ENCODE measurements at places on chromosomes 2 and 18.
A peak's percentile ranks its signal among the peaks of the same experiment; 100 is the strongest.

DNA sequence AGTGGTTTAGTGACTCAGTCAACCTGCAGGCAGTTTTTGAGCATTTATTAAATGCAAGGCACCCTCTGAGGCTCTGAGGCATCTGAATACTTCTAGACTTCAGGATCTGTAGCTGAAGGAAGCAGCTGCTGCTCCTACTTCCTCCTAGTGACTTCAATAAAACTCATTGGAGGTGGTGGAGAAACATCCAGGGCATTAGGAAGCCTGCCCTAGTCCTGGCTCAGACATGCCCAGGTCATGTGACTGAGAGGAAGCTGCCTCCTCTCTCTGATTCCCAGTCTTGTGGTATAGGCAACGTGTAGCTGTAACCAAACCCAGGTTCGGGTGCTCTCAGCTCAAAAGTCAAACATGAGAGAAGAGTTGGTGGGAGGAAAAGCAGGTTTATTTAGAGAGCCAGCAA is 287.2 kb upstream of the GYPC start:
- DNase-seq, result no peak

GRCh38 chr2:109430329-109430636 is 183.5 kb downstream of the SEPTIN10 start:
- DNase-seq, result no peak

GRCh38 chr2:61645911-61646310 is 107.8 kb upstream of the XPO1 start:
- DNase-seq, result no peak

DNA sequence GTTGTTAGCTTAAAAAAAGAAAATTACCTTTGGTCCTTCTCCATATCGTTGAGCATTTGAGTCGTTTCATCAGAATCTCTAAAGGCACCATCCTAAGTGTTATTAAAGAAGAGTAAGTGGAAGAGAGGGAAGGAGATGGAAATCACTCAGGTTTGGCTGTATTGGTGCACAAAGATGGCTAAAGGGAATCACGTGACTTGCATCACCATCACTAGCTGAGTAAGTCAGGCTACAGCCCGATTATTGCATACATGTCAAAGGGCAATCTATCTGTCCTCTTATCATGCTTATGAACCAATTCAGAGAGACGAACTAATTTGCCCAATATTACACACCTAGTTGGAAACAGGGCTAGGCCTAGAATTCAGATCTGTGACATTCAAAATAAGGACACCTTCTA is 137.6 kb downstream of the CMPK2 start:
- DNase-seq, result no peak

DNA sequence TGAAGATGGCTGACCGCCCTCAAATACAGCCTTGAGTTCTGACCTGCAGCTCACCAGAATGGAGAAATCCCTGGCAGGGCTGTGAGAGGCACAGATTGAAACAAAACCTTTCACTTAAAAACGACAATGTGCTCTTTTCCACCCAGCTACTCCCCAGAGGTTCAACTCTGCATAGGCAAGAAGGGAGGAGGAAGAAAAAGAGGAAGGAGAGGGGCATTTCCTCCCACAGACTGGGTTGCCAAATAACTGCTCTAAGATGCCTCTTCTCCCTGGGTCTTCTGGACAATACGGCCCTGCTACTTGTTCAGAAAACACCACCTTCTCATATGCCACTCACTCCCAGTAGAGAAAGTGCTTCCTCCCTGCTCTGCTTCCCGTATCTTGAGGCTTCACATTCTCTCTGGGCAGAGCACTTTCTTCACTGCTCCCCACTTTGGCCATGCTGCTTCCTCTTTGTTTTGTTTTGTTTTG is 136.4 kb upstream of the SLC1A4 start:
- DNase-seq, result no peak

DNA sequence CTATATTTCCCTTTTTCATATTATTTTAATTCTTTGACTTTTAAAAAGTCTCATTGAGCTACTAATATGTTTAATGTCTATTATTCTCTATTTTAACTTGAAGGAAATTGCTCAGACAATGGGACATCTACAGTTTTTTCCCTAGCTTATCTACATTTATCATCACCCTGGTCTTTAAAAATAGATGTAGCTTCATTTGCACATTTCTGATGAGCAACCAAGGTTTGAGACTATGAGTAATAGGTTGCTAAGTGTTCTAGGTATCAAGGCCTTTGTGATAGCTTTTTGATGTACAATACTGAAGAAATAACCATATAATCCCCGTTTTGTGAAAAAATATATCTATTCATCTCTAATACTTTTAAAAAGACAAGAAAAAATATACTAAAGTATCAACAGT is 47.0 kb downstream of the STAT4 start:
- DNase-seq, result no peak

GRCh38 chr2:238586931-238587775 is 160.4 kb downstream of the ASB1 start:
- no peak for DNase-seq

DNA sequence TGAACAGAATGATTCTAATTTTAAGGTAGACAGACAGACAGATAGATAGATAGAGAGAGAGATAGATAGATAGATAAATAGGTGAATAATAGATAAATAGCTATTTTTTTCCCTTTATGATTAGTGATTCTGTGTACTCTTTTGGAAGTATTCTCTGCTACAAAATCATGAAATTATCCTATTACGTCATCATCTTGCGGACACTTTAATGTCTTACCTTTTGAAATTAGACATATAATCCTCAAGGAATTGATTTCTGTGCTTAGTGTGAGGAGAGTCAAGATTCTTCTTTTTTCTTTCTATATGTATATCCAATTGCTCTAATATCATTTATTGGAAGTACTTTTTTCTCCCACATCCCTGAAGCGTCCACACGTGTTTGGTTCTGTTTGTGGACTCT is 215.2 kb downstream of the SCG2 start:
- DNase-seq, result no peak

DNA sequence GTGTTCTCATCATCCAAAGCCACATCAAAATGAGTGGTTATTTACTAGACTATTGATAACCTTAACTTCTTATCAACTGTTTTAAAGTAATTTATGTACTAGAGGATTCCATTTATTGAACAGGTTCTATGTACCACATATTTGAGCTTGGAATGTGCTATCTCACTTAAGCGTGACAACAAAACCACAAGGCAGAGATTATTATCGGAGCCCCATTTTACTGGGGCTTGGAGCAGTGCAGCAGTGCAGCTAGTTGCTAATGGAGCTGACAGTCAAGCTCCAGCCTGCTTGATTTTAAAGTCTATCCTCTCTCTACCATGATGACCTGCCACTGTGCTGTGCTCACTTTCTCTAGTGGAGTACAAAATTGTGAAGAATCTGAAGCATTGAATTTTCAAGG is 24.6 kb downstream of the GCG start:
- DNase-seq, result no peak

- no peak for DNase-seq
Observed at GRCh38 chr2:45908316-45909170, 257.1 kb downstream of the PRKCE start.

- DNase-seq, result no peak
Observed at GRCh38 chr2:226855787-226856186, 19.9 kb downstream of the RHBDD1 start.

DNA sequence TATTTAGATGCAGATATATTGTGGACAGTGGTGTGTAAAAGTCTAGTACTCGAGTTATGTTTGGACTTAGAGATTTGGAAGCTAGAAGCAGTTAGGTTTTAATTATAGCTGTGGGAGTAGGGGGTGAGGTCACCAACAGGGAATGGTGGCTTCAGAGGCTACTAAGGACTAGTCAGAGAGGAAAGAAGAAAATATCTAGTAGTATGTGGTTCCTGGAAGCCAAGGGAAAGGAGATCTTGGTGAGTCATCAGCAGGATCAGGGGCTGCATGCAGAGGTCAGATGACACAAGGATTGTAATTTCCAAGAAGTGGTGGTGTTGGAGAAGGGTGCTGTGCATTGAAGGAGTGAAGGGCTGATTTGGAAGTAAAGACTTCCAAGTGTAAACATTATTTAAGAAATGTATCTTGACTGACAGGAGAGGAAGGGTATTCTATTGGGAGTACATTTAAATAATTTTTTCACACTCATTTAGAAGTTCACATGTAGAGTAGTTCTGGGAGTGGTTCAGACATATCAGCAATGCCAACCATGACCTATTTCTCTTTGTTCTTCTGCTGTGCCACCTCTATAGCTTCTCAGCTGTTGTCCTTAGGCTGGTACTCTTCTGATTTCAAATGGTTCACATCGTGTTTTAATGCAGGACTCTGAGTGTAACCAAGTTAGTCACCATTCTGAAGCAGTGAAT is 59.1 kb downstream of the ACSL3 start:
- no peak for DNase-seq

- no peak for DNase-seq
Observed at GRCh38 chr18:46587600-46587999, 69.4 kb downstream of the LOXHD1 start.

DNA sequence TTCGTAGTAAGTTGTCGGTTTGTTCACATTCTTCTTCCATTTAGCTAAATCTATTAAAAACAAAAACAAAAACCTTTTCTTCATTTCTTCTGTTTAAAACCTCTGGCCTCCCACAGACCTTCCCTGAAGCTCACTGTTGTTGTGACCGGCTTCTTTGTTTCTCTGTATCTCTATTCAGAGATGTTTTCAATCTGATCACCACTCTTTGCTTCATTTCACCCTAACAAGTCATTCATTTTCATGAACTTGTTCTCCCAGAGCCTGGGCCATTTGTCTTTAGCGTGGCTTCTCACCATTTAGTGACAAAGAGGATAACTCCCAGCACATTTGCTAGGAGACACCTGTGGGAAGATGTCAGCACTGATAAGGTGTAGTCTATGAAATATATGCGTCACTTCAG is 794.2 kb downstream of the ERBB4 start:
- DNase-seq, result no peak

DNA sequence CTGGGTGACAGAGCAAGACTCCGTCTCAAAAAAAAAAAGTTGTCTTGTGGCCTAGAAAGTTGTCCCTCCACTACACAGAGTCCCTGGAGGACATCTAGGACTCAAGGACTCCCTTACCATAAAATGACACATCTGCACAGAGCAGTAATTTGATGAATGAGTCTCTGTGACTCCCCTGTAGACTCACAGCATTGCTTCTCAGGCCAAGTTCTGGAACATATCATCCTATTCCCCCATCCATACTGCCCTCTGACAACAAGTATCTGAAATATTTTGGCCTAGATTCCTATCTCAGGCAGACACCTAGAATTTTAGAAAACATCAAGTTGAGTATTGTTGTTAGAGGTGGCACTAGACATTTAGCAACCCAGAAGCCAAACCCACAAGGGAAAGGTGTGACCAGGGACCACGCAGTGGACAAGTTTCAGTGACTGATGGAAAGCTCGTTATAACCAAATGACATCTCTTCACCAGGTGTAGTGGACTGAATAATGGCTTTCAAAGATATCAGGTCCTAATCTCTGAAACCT is 97.9 kb upstream of the ATP8B1 start:
- DNase-seq, result no peak

GRCh38 chr2:216416571-216417307 is 4.5 kb downstream of the SMARCAL1 start:
- DNase-seq, result no peak

GRCh38 chr2:118091631-118092030 is 3.4 kb downstream of the INSIG2 start:
- no peak for DNase-seq

DNA sequence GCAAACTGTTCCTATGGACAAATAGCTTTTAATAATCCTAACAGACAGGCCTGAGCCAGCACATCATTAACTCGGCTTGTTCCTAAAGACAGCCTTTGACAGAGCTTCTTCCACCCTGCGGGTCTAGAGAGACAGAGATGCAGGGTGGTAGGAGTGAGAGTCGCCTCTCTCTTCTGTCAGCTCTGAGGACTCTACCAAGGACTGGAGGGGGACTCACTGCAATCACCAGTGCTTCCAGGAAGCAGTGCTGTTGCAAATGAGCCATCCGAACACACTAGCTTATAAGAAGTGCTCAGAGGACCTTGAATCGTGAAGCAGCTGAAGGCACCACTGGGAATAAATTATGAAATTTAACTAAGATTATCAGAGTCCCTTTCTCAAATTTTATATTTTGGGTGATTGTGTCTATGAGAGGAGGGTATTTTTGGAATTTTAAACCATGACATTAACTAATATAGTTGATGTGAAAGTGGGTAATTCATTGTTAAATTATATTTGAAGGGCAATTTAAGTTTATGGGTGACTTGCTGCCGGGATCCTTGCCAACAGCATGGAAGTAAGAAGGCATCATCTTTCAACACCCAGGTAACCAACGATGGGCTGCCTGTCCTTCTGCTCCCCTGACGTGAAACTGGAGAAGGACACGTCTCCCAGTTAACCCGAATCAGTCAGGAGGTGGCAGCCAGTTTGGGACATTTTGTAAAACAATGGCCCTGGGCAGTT is 43.6 kb upstream of the PXDN start:
- DNase-seq, result no peak

DNA sequence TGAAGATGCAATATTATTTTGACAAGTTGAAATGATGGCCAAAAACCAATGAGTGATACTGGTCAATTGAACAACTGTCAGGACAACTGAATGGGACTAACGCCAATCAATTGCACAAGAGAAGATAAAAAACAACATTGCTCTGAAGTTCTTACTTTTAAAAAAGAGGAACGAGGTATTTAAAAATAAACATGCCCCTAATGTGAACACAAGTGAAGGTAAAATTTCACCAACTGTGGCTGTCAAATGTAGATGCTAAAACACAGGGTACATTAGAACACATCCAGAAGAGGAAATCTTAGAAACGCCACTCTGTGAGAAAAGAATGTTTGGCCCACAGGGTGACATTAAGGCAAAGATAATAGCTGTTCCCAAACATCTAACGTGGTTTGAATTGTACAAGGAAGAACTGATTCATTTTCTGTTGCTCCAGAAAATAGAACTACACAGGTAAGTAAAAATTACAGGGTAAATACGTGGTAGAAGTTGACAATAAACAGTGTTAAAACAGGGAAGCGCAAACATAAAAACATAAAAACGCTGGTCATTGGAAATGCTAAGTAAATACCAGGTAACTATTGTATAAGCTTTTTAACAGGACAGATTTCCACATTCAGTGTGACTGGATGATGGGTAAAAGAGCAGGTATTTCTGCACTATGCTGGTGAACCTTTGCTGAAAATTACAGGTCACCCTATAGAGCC is 20.3 kb downstream of the LONRF2 start:
- DNase-seq, result no peak

DNA sequence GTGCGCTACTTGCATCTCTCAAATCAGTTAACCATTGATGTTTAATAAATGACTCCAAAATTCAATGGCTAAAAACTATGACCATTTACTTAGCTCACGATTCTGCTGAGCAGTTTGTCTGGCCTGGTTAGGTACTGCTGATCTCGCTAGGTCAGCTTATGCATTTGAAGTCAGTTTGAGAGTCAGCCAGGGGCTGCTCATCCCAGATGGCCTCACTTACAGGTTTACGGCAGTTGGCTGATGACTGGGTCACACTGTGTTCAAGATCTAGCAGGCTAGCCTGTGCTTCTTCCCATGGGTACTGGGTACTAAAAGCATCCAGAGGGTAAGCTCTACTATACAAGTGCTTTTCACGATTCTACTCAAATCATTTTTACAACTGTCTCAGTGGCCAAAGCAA is 122.1 kb downstream of the DLGAP1 start:
- DNase-seq, result no peak

GRCh38 chr2:239321596-239322415 is 79.0 kb downstream of the HDAC4 start:
- peak; percentile 35 for DNase-seq

Data from activated CD4-positive, alpha-beta T cell treated with anti-CD3 and anti-CD28 coated beads, Interleukin-2, amount 50 U/mL, for 24 hours (primary cell).